ENCODE measurements at places on chromosomes 4 and X.
A peak's percentile ranks its signal among the peaks of the same experiment; 100 is the strongest.

GRCh38 chr4:2071252-2071911 is 12.3 kb downstream of the NAT8L start:
- DNase-seq = no peak

DNA sequence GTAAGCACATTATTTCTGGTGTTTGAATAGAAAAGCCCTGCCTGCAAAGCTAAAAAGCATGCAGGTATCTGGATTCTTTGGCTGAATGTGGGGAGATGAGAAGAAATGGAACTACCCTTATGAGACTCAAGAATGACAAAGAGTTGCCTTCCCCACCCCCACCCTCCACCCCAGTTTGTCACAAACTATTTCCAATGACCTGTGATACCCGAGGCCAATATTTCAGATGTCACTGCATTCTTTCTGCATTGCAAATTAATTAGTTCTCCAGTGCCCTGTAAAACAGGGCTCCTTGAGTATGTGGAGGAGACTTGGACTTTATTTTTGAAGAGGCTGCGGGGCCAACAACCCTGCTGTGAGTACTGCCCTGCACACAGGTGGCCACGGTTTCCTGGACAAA is 116.4 kb downstream of the ZNF827 start:
- no peak for DNase-seq

GRCh38 chrX:133390676-133391075 is 24.6 kb downstream of the GPC4 start:
- DNase-seq = no peak

- DNase-seq = no peak
These were observed 135.5 kb downstream of the TMEM47 start for GRCh38 chrX:34521563-34521962.

GRCh38 chrX:118548841-118549240 is 53.2 kb downstream of the DOCK11 start:
- DNase-seq = no peak

GRCh38 chrX:110803506-110803905 is 7.9 kb upstream of the CHRDL1 start:
- no peak for DNase-seq

DNA sequence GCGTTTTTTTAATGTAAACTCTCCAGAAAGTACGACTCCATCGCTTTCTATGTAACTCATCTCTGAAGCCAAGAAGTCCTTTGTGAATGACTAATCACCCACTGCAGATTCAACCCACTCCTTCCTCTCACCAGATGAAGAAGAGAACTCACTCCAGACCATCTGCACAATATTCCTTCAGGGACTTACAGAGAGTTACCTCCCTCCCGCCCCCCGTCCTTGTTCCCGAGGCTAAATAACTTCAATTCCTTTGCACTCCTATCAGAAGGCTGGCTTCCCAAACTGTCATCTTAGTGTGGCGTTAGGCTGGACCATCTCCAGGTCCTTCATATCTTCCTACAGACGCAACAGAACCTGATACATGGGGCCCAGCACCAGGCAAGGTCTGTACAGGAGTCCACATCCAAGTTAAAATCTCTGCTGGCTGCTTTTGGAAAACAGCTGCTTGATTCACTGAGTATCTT is 82.4 kb downstream of the AFAP1 start:
- DNase-seq = no peak

DNA sequence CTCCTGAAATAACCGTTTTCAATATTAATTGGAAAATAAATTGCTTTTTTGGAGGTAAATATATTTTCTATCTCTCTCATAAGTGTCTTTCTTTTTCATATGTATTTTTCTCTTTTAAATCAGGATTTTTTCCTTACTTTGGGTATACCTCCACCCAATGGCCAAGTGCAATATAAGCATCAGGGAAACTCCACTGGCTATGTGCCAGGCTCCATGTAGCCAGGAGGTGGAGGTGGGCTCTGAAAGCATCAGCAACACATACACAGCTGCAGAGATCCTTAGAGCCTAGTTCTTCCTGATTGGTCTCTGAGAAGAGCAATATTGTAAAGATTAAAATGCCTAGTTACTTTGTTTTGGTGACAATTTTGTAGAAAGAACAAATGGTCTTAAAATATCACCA is 3.4 kb downstream of the GABRA2 start:
- peak; percentile 1 for DNase-seq

DNA sequence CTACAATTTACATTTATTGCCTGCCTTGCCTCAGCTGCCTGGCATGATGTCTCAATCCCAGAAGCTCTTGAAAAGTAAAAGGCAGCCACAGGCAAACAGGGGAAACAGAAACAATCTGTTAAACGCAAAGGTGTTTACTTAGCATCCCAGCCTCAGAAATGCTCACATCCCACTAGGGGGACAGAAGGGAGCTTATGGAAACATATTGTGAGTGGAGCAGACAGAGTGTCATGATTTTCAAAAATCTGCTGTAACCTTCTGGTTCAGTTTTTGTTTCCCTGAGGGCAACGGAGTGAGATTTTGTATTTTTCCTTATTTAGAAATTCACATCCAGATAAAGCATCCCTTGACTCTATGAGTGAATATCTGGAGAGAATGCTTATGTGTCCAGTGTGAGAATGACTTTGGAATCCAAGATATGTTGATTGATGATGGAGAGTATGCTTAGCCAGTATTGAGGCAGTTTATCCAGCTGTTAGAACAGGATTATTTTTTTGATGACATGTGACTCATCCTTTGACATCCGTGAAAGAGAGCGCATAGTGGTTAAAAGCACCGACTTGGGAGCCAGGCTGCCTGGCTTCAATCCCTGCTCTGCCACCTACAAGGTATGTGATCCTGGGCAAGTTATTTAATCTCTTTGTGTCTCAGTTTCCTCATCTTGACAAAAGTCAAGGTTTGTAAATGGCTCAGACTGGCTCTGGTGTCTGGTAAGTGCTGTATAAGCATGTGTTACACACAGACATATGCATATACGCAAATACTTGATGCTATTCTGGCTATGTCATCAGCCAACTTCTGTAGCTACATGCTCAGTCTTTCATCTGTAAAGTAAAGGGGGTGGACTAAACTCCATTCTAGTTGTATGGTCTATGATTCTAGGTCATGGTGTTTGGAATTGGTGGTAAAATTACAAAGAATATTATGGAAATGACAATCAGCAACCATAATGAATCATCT is 381.2 kb downstream of the RAPGEF2 start:
- DNase-seq = no peak

DNA sequence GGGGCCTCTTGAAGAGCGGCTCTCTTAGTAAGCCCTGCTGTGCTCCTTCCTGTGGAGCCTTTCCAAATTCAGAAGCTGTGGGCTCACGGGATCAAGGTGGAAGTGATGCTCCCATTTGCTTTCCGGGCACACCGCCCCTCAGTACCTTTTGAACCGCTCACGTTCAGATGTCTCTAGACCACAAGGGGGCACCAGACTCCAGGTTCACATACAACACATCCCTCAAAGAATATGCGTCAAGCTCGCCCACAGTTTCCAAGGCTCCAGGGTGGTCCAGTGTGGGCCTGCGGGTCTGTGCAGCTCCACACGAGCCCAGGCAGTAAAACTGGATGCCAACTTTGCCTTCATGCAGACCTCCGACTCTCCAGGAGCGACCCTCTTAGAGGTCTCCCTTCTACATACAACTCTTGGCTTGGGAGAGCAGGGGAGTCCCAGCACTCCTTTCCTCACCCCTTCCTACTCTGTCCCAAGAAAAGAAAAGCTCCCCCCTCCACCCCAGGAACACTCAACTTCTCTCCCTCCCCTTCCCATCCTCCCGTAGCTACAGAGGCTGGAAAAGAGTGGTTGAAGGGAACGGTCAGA is 11.0 kb downstream of the SUPT20HL1 start:
- DNase-seq = peak; percentile 60

DNA sequence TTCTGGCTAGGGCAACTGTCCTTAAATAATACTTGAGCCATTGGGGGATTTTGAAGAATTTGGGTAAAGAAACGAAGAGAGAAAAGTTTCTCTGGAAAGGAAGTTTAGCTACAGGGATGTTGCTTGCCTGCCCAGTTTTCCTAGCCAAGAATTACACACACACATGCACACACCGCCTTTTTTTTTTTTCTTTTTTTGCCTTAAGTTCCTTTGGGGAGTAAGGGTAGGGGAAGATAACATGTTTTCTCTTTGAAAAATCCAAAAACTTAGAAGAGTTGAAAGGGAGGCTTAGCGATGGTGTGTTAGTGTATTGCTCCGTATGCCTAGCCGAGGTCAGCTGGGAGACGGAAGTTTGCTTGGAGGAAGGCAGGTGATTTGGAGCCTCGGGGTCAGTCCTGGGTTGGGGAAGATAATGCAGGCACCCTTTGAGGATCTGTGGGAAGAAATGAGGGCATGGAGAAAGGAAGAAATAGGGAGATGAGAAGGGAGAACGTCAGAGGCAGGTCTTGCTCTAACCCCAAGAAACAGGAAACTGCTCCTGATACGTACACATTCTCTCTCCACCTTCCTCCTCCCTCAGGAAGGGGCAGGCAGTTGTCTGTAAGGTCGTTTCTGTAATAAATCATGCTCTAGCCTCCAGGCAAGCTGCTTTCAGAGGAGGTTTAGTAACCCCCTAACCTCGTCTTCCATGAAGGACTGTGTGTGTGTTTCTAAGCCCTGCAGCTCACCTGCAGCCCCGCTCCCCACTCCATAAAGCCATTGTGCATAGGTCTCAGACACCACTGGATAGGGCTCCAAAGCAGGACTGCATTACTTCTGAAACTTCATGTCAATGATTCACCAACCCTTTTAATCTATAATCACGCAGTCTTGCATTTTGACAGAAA is 10.5 kb downstream of the KLF3 start:
- peak; percentile 54 for DNase-seq

GRCh38 chr4:42865572-42866189 is 26.8 kb upstream of the GRXCR1 start:
- DNase-seq = peak; percentile 71

DNA sequence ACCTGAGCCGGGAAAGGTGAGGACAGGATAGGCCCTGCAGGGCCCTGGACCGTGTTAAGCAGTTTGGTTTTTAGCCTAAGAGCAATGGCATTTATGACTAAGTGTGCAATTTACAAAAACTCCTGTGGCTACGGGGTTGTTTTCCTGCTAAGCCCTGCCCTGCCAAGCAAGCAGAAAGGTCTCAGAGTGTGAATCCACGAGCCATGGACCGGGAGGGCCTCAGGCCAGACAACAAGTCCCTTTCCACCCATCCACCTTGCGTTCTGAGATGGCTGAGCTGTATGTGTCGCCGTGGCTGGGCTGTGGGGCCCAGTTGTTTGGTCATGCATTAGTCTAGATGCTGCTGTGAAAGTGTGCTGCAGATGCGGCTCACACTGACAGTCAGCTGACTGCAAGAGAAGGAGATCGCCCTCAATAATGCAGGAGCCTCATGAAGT is 33.9 kb upstream of the AFAP1 start:
- no peak for DNase-seq

DNA sequence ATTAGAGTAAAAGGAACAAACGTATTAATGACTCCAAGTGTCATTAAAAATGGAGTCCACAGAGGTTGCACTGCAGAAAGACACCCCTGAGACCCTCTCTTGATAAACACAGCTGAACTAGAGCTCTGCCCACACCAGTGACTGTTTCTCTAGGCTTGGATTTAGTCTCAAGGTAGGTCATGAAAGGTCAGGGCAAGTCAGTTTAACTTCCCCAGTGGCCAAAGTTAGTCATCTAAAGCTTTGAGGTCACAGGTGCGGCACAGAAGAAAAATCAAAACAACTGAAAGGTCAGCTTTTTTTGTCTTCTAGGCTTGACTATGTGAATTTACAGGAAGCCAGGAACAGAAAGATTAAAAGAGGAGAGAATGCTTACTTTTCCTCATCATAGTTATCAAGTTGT is 749.6 kb downstream of the RAB28 start:
- DNase-seq = no peak

- DNase-seq = no peak
These were observed 654 bp downstream of the ATOH1 start for GRCh38 chr4:93828995-93829819.

GRCh38 chr4:145840162-145840768 is 98.4 kb downstream of the ZNF827 start:
- DNase-seq = peak; percentile 43

DNA sequence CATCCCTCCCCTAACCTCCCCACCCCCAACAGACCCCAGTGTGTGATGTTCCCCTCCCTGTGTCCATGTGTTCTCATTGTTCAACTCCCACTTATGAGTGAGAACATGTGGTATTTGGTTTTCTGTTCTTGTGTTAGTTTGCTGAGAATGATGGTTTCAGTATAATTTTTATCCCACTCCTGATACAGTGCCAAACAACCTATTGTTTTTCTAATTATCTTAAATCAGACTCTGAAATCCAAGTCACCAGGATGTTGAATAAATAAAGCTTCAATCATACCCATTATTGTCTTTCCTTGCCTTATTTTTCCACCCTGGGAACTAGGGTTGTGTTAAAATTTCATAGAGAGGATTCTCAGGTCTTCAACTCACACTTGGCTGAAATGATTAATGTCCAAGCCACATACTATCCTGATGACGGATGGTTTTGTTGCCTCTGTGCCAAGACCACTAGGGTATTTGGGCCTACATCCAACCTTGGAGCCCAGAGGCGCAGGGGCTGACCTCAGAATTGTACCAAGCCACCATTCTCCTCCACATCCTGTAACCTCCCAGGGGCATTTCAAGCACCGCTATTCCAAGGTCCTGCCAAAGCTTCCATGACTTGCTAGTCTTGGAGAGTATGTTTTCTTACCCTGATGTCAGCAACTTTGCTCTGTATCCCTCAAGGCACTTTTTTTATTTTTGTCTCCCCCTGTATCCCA is 332.4 kb downstream of the ARHGAP24 start:
- DNase-seq = no peak

GRCh38 chr4:114378305-114378903 is 220.2 kb upstream of the UGT8 start:
- no peak for DNase-seq

GRCh38 chrX:30283456-30284200 is 25.6 kb downstream of the NR0B1 start:
- peak; percentile 55 for DNase-seq

DNA sequence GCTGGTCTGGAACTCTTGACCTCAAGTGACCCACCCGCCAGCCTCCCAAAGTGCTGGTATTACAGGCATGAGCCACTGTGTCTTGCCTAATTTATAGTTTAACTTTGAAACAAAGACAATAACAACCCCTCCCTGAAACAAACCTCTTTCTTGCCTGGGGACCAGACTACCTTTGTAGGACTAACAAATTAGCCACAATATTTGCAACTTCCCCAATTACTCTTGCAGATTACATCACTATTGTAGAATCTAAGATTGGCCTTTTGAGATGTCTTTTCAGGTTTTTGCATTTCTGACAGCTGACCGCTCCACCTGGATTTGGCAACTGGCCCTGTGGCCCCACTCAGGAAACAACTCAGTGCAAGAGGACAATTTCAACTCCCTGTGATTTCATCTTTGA is 84.8 kb downstream of the AKAP4 start:
- no peak for DNase-seq

- no peak for DNase-seq
These were observed 53.2 kb downstream of the CHIC2 start for GRCh38 chr4:54011201-54011600.

All from erythroblast (primary cell).